C1 segment of cervical spinal cord (tissue), 14 donors: ENCODE measurements at places on chromosomes 5 and 9.

DNA sequence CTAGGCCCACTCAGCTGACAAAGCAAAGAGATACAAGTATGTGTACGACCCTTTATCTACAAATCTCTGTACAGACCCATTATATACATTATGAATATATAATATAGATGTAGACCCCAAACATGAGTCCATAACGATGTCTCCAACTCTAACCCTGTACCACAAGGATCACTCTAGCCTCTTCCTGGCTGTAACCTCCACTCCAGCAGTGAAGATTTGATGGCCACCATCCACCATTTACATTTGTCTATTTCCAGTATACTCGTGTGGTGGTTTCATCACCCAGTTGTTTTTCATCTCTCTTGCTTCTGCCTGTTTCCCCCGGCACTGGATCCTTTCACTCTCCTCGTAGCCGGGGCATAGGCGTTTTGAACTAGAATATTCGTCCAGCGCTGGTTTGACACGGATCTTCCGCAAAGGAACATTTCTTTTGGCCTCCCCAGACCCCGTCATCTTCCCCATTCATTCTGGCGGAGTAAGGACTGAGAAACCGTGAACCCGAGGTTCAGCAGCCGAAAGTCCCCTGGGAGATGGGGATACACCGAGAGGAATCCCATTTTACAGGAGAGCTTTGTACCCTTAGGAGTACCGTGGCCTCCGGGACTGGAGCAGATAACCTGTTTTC is 828 bp upstream of the TRIO start:
- no peak for DNase-seq

- DNase-seq, result no peak
Measured at GRCh38 chr9:124354346-124355038, 60.8 kb downstream of the PSMB7 start.

DNA sequence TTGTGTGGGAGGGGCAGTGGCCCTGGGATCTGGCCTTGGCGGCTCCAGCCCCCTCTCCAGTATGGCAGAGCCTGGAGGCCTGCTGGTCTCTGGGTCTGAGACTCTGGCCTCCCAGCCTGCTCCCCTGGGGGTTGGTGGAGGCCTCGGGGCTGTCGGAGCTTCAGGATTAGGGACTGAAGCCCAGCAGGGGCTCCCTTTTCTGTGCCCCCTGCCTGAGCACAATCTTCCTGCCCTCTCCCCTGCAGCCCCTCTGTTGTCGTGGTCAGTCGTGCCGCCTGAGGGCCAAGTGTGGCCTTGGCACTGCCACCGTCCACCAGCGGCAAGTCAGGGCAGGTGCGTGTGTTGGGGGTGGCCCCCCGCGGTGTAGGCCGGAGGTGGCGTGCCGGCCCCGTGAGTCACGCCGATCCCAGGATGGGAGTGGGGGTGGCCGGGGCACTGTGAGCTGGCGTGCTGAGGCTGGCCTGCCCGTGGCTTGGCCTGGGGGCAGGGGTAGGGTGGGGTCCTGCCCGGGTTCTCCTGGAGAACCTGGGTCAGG is 53.6 kb downstream of the RXRA start:
- no peak for DNase-seq

- DNase-seq, result no peak
Measured at GRCh38 chr5:143554187-143554717, 150.8 kb upstream of the NR3C1 start.

DNA sequence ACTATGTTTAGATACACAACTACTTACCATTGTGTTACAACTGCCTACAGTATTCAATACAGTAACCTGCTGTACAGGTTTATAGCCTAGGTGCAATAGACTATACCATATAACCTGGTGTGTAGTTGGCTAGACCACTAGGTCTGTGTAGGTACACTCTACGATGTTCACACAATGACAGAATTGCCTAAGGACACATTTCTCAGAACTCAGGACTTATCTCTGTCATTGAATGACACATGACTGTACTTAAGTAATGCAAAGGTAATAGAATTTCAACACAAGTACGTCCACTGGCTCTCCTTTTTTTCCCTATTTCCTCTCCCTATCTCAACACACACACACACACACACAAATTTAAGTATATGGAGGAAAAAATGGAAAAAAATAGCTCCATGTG is 385.6 kb downstream of the CTNND2 start:
- DNase-seq, result no peak

- DNase-seq, result no peak
Measured at GRCh38 chr9:7756088-7756487, 43.5 kb downstream of the DMAC1 start.

- no peak for DNase-seq
Measured at GRCh38 chr5:154388842-154389241, 57.0 kb upstream of the SAP30L start.

GRCh38 chr9:110161940-110162339 is 46.0 kb downstream of the C9orf152 start:
- DNase-seq, result no peak

DNA sequence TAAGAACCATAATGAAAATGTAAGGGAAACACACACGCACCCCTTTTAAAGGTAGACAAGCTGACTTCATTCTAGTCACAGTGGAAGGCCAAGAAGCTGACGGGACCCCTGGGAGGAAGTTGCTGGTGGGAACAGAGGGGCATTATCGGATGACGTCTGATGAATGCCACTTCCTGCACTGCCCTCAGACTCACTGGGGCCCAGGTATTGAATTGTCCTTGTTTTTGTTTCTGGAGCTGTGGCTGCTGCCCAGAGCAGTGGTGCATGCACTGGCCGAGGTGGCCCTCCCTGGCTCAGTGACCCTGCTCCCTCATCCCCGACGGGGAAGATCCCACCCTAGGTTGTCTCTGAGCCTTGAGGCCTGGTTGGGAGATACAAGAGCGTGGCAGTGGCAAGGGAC is 15.3 kb upstream of the RPL26L1 start:
- no peak for DNase-seq

DNA sequence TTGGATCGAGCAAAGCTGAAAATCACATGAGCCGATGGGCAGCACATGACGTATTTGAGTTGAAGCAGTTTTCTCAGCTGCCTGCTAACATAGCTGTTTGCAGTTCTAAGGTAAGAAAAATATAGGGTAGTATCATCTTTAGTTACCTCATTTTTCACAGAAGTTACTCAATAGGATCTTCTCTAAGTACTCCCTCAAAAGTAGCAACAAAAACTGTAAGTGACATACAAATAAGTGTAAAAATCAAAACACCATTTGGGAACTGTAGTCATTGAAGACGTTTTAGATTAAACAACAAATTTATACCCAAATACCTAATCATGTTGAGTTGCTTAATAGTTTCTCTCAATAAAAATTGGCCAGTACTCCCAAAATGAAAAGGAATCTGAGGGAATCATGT is 102.6 kb downstream of the ERCC6L2 start:
- no peak for DNase-seq

GRCh38 chr5:171710451-171711024 is 75.1 kb upstream of the SMIM23 start:
- no peak for DNase-seq

DNA sequence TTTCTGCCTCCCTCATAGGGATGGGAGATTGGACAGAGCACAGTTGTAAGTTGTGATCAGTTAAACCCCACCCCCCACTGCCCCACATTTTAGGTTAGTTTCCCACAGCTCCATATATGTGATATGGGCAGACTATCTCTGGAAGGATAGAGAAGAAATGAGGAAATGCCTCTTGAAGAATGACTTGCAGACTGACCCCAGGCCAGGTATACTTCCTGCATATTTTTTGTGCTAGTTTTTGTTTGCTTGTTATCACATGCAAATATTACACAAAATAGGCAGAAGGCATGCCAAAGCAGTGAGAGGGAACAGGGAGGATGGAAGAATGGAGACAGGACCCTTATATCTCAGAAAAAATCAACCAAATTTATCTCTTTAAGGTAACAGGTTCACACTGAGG is 10.1 kb upstream of the GLRX start:
- no peak for DNase-seq

DNA sequence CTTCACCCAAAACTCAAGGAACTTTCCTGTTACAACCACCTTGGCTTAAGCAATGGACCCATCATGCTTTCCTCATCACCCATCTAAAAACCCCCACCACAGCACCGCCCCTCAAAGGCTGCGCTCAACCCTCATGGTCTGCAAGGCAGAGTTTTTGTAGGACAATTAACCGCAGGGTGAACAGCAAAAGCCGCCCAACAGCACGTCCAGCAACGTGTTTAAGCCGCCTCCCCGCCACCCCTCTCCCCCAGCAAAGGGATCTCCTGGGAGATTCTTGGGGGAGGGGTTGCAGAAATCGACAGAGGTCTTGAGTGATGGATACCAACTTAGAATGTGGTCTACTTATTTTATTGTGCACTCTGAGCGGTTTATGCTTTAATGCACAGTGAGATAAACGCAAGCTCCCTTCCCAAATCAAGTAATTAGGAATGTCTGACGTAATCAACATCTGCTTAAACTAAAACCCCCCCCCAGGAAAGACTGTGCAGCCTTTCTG is 1.9 kb downstream of the ROR2 start:
- no peak for DNase-seq

GRCh38 chr5:64040490-64040889 is 78.2 kb upstream of the HTR1A start:
- DNase-seq, result no peak

DNA sequence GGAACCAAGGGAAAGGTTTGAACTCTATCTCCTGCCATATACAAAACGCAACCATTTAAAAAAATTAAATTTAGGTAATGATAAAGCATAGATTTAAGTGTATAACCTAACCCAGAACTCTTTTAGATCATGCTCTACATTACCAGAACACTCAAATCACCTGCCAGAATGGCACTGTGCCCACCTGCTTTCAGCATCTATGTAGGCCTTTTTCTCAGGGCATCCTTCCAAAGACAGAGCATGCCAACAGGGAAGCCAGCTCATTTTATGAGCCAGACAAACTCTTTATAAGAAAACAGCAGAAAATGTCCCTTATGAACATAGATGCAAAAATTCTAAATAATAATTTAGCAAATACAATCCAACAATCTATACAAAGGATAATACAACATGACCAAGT is 47.9 kb upstream of the SMAD5 start:
- DNase-seq, result no peak

GRCh38 chr9:135673941-135674340 is 10.8 kb downstream of the LCN9 start:
- DNase-seq, result no peak

- DNase-seq, result no peak
Measured at GRCh38 chr5:27026801-27027200, 11.6 kb downstream of the CDH9 start.

DNA sequence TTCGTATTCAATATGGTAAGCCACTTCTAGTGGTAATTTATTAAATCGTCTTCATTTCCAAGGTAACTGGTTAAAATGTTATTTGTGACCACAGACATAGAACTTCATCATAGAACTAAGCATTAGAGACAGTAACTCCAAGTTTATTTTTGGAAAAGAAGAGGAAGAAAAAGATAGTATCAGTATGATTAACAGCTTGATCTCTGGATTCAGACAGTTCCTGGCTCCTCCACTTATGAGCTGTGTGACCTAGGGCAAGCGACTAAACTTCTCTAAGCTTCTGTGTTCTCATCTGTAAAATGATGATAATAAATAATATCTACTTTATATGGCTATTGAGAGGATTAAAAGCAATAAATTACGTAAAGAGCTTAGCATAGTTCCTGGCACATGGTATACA is 29.8 kb upstream of the TNPO1 start:
- no peak for DNase-seq

- DNase-seq, result no peak
Measured at GRCh38 chr5:94932259-94932658, 313.8 kb downstream of the SLF1 start.

- DNase-seq, result no peak
Measured at GRCh38 chr5:43041110-43041668, 1.1 kb upstream of the ANXA2R start.

GRCh38 chr5:113234546-113234945 is 200.2 kb downstream of the TSSK1B start:
- DNase-seq, result no peak
